GM23248 (cell line): ENCODE measurements at places on chromosomes 4 and X.

DNA sequence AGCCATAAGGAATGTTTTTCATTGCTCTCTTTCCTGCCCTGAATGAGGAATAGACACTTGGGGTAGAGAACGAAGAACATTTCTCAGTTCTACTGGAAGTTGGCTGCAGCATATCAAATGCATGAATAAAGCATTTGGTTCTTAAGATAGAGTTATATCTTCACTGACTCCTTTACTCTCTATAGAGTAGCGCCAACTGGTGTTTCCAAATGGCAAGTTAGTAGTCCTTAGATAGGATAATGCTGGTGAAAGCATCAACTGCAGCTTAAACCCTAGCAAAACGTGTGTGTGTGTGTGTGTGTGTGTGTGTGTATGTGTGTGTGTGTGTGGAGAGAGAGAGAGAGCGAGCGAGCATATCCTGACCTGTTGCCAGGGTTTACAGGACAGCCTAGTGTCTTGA is 62.2 kb upstream of the FRMPD4 start:
- H3K4me1 ChIP-seq = no peaks in the 10 kb centered on the region
- H3K27ac ChIP-seq = no peak overlapping the region
- H3K36me3 ChIP-seq = no peaks in the 10 kb centered on the region
- H3K4me3 ChIP-seq = no peak overlapping the region
- H3K27me3 ChIP-seq = no peaks in the 10 kb centered on the region

- H3K4me1 ChIP-seq = no peaks in the 10 kb centered on the region
- H3K4me3 ChIP-seq = no peak overlapping the region
- no peak for DNase-seq
- H3K36me3 ChIP-seq = no peaks in the 10 kb centered on the region
- H3K27me3 ChIP-seq = peaks cover 10% of the 10 kb centered on the region
Measured at GRCh38 chr4:186095406-186095805, 9.1 kb upstream of the FAM149A start.

GRCh38 chr4:86894455-86894854 is 2.2 kb upstream of the C4orf36 start:
- H3K4me1 ChIP-seq = peaks cover 7% of the 10 kb centered on the region; the same call in 1 of the 2 replicates
- H3K27ac ChIP-seq = no peak overlapping the region
- H3K4me3 ChIP-seq = no peak overlapping the region
- DNase-seq = peak; percentile 45
- H3K36me3 ChIP-seq = no peaks in the 10 kb centered on the region

DNA sequence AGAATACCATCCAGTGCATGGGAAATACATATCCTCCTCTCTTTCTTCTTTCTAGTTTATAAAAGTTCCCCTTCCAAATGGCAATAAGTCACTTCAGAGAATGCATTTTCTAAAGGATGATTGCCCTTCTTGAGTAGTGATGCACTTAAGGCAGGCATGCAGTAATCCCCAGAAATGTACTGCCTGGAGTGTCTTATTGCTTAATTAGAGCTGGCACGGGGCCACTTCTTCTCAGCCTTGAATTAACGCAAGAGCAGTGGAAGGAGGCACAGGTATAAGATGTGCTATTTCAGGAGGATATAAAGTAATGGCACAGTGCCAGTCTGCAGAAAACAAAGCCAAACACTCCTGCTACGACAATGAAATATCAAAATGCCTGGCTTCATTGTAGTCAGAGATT is 371.4 kb upstream of the FAM241A start:
- no peaks in the 10 kb centered on the region for H3K27me3 ChIP-seq
- peak; percentile 24 for DNase-seq
- no peak overlapping the region for H3K27ac ChIP-seq
- H3K4me3 ChIP-seq = no peak overlapping the region
- no peaks in the 10 kb centered on the region for H3K36me3 ChIP-seq

DNA sequence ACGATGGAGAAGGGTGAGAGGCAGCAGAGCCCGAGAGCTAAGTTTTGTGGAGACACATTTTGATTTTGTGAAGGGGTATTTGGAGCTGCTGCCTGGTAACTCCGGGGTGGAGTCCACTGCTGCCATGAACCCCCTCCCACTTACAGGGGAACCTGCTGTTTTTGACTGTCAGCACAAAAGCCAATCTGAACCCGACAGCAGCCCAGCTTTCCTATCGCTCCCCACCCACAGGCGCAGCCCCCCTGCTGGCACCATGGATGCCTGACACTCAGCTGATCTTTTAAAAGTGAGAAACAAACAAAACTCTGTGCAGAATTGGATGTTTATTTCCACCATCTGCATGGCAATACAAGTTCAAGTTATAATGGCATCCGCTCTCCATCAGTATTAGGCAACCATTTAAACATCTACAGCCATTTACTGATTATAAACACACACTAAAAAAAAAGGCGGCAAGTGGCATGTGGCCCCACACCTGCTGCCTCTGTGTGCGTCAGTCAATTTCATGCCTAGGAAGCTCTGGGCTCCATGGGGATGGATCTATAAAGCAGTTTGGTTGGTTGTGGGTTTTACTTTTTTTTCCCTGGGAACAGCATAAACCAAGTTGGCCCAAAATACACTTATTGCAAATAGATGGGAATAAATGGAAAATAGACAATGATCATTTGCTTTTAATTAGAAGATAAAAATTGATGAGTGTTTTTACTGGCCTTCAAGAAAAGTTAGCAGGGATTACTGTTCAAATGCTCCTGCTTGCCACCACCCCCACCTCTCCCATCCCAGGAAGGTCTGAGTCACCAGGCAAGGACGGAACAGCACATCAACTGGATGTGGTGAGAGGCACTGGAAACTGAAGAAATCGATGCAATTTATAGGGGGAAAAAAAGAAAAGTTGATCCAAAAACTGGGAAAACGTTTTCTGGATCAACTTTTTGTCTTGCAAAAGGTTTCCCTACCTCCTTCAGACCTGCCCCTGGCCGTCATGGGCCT is 46.0 kb downstream of the SEPSECS start:
- H3K4me3 ChIP-seq = no peak overlapping the region
- no peaks in the 10 kb centered on the region for H3K27me3 ChIP-seq
- H3K27ac ChIP-seq = no peak overlapping the region
- H3K36me3 ChIP-seq = no peaks in the 10 kb centered on the region
- H3K4me1 ChIP-seq = no peaks in the 10 kb centered on the region; the same call in 1 of the 2 replicates

- no peaks in the 10 kb centered on the region for H3K36me3 ChIP-seq
- no peak overlapping the region for H3K4me3 ChIP-seq
- no peak overlapping the region for H3K27ac ChIP-seq
- peaks cover 23% of the 10 kb centered on the region; the same call in 1 of the 2 replicates for H3K27me3 ChIP-seq
Measured at GRCh38 chr4:138871555-138871875, 144.1 kb upstream of the NOCT start.

DNA sequence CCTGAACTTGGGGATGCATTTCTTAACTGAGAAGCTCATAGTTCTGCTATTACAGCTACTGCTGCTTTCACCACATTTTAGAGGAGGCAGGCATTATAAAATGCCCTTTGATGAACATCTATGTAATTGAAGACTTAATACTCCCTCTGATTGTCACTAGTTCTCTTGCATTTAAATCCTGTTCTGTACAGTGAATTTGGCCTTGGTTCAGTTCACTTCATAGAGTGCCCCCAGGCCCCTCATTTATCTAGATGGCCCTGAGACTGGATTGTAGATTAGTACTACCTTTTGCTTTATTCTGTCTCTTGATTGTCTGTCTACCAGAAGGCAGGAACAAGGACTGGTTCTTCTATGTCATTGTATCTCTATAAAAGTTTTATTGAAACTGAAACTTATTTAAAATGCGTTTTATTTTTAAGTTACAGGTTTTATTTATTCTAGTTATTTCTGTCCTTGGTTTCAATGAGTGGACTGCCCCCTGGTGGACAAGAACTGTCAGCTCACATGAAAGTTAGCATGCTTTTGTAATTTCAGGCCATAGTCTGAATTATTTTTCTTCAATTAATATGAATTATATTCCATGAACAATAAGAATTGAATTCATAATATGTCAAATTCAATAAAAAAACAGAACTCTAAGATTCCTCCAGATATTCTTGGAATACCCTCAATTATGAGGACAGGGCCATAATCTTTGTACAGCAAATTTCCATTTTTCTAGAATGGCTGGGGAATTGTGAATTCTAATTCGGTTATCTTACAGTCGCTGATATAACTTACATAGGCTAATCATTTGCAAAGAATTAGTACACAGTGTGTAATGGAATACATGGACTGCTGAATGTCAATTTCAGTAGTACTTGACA is 47.2 kb upstream of the TMEM33 start:
- no peaks in the 10 kb centered on the region for H3K4me1 ChIP-seq
- peak; percentile 66 for DNase-seq
- no peak overlapping the region for H3K27ac ChIP-seq
- no peak overlapping the region for H3K4me3 ChIP-seq
- H3K27me3 ChIP-seq = peaks cover 50% of the 10 kb centered on the region
- no peaks in the 10 kb centered on the region for H3K36me3 ChIP-seq

DNA sequence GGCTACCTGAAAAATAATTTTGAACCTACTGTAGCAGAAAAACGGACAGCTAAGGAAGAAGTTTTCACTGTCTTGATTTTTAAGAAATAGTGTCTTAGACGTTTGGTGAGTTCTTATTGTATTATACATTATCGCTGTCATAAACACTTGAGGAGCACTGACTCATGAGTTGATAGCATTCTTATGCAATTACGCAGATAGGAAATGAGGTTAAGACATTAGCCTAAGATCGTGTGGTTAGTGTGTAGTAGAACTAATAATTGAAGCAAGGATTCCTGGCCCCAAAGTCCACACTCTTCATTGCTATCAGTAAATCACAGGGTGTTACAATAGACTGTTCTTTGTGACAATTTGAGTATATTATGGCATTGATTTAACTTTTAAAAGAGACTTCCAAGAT is 238.1 kb downstream of the ARAP2 start:
- no peak overlapping the region for H3K27ac ChIP-seq
- no peak for DNase-seq
- no peaks in the 10 kb centered on the region for H3K36me3 ChIP-seq

- no peak for DNase-seq
- no peak overlapping the region for H3K27ac ChIP-seq
Measured at GRCh38 chr4:159706704-159707103, 603.8 kb downstream of the RAPGEF2 start.

GRCh38 chr4:100420571-100420970 is 97.3 kb downstream of the EMCN start:
- peak overlapping the region; percentile 50 for H3K27ac ChIP-seq
- H3K4me1 ChIP-seq = peaks cover 23% of the 10 kb centered on the region
- no peaks in the 10 kb centered on the region for H3K27me3 ChIP-seq
- H3K36me3 ChIP-seq = no peaks in the 10 kb centered on the region

DNA sequence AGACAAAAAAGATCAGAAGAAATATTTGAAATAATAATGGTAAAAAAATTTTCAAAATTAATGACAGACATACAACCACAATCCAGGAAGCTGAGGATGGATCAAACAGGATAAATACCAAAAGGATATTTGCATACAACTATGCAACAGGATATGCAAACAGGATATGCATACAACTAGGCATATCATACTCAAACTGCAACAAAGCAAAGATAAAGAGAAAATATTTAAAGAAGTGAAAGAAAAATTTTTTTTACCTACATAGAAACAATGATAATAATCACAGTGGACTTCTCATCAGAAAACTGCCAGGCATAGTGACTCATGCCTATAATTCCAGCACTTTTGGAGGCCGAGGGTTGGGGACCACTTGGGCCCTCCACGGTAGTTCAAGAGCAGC is 11.3 kb upstream of the DHX15 start:
- DNase-seq = no peak
- no peaks in the 10 kb centered on the region for H3K36me3 ChIP-seq
- no peak overlapping the region for H3K27ac ChIP-seq
- no peak overlapping the region for H3K4me3 ChIP-seq
- no peaks in the 10 kb centered on the region for H3K4me1 ChIP-seq
- H3K27me3 ChIP-seq = 0 out of 2 replicates have a peak, but pooled peaks cover 1% of the 10 kb centered on the region

- no peaks in the 10 kb centered on the region for H3K36me3 ChIP-seq
- no peak overlapping the region for H3K4me3 ChIP-seq
- no peak for DNase-seq
- no peak overlapping the region for H3K27ac ChIP-seq
- H3K4me1 ChIP-seq = peaks cover 7% of the 10 kb centered on the region
Measured at GRCh38 chr4:112593438-112594133, 43.1 kb downstream of the ZGRF1 start.

DNA sequence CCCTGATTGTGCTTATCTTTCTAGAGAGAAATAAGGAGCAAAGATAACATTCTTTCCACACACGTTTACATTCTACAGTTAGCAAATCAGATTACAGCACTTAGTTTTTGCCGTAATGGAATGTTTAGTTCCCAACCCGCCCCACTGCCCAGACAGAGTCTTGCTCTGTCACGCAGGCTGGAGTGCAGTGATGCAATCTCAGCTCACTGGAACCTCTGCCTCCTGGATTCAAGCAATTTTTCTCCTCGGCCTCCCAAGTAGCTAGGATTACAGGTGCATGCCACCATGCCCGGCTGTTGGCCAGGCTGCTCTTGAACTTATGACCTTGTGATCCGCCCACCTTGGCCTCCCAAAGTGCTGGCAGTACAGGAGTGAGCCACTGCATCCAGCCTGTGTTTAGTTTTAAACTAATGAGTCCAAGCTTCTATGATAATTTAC is 8.4 kb upstream of the PRPS1 start:
- no peaks in the 10 kb centered on the region for H3K36me3 ChIP-seq
- H3K27me3 ChIP-seq = no peaks in the 10 kb centered on the region
- DNase-seq = no peak
- H3K27ac ChIP-seq = no peak overlapping the region

- H3K27ac ChIP-seq = no peak overlapping the region
- H3K36me3 ChIP-seq = no peaks in the 10 kb centered on the region
- H3K4me3 ChIP-seq = no peak overlapping the region
- H3K27me3 ChIP-seq = no peaks in the 10 kb centered on the region
Measured at GRCh38 chr4:154960476-154960875, 179.4 kb downstream of the RBM46 start.

DNA sequence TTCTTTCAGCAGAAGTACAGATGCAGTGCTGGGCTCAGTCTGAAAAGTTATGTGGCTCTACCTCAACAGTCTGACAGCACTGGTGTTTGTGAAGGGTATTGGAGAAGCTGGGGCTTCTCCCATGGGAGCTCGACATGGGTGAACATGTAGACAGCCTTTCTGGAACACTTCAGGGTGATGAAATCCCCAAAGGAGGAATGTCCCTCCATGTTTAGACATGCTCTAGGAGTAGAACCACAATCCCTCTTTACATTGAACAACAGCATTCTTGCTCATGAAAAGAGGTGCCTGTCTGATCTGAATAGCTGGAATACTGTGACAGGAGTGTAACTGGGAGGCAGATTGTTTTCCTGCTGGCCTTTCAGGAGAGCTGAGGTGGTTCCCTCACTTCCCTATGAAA is 53.8 kb upstream of the NAP1L2 start:
- no peak overlapping the region for H3K4me3 ChIP-seq
- no peak overlapping the region for H3K27ac ChIP-seq
- H3K4me1 ChIP-seq = no peaks in the 10 kb centered on the region
- no peaks in the 10 kb centered on the region for H3K36me3 ChIP-seq
- DNase-seq = no peak
- H3K27me3 ChIP-seq = no peaks in the 10 kb centered on the region

GRCh38 chrX:31200430-31200829 is 128.6 kb upstream of the FTHL17 start:
- no peak overlapping the region for H3K27ac ChIP-seq
- H3K36me3 ChIP-seq = no peaks in the 10 kb centered on the region
- H3K4me1 ChIP-seq = no peaks in the 10 kb centered on the region
- no peak overlapping the region for H3K4me3 ChIP-seq
- DNase-seq = no peak

GRCh38 chrX:137143864-137144263 is 110.1 kb upstream of the GPR101 start:
- H3K27ac ChIP-seq = no peak overlapping the region
- H3K36me3 ChIP-seq = no peaks in the 10 kb centered on the region
- H3K4me1 ChIP-seq = no peaks in the 10 kb centered on the region
- H3K27me3 ChIP-seq = no peaks in the 10 kb centered on the region
- H3K4me3 ChIP-seq = no peak overlapping the region

GRCh38 chr4:11791797-11792196 is 363.1 kb upstream of the HS3ST1 start:
- H3K27me3 ChIP-seq = no peaks in the 10 kb centered on the region
- DNase-seq = no peak
